Effector memory CD8-positive, alpha-beta T cell (primary cell): ENCODE measurements at places on chromosomes 4 and X.
A peak's percentile ranks its signal among the peaks of the same experiment; 100 is the strongest.

DNA sequence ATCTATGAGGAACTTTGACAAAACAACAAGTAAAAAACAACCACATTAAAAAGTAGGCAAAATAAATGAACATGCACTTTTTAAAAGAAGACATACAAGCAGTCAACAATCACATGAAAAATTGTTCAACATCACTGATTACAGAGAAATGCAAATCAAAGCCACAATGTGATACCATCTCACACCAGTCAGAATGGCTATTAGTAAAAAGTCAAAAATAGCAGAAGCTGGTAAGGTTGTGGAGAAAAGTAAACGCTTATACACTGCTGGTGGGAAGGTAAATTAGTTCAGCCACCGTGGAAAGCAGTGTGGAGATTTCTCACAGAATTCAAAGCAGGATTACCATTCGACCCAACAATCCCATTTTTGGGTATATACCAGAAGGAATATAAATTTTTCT is 17.0 kb upstream of the LNX1 start:
- no peak for DNase-seq

DNA sequence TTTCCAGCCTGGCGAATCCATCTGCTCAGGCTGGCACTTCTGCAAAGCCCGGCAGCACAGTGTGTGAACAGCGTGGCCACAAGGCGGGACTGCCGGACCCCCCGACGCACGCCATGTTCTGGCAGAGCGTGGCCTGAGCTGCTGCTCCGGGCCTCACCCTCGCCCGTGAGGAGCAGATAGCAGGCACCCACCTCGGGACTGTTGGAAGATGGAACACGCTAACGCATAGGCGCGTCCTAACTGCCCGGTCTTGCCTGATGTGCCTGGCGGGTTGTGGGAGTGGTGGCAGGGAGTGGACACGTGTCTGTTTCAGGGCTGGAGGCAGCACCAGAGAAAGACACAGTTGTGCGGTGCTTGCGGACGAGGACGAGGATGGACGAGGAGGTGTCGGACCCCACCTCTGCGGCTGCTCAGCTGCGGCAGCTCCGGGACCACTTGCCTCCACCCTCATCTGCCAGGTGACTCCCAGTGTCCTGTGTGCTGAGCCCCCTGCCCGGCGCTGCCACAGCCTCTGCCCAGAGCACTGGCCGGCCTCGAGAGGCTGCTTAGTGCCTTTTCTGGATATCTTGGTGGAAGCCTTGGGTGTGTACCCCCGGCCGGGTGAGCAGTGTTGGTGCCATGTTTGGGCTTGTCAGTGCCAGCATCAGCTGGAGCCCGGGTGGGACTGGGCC is 28.2 kb downstream of the UVSSA start:
- no peak for DNase-seq

DNA sequence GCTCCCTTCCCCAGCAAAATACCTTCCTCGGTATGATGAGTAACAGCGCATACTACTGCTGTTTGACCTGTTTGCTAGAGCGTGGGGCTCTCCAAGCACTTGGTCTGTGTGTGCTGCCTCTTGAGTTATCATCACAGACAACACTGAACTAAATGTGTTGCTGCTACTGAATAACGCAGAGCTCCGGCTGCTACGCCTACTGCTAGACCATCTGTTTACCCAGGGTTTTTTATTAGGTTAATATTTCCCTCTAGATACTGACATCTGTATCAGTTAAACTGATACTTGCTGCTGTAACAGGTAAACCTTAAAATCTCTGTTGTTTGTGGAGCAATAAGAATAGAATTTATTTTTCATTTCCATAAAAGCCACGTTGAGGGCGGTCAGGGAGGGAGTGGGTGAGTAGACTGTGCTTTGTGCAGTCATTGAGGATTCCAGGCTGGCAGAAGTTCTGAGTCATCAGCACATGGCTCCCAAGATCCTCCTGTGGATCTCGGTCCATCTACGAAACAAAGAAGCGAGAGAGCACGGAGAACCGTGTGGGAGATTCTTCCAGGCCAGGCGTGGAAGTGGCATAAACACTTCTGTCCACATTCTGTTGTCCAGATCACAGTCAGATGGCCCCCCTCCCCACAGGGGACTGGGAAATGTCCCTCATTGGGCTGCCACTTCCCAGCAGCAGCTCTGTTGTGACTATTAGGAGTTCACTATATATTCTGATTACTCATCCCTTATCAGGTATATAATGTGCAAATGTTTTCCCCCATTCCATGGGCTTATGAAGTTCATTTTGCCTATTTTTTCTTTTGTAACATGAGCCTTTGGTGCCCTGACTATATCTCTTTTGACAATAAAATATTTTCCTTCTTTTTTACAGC is 14.1 kb downstream of the GRK4 start:
- DNase-seq: no peak

DNA sequence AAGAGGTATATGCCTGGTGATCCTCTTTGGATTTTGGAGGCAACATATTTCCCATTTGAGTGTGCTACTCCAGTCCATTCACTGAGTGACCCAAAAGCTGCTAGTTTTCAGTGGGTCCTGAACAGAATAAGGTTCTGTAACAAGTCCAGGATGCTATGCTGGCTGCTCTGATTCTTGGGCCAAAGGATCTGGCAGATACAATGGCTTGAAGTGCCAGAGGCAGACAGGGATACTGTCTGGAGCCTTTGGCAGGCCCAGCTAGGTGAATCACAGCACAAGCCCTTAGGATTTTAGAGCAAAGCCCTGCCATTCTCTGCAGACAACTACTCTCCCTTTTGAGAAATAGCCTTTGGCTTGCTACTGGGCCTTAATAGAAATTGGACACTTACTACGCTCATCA is 40.6 kb downstream of the DCHS2 start:
- DNase-seq: no peak

- DNase-seq: no peak
Measured at GRCh38 chrX:37746218-37746941, 33.5 kb upstream of the CYBB start.

DNA sequence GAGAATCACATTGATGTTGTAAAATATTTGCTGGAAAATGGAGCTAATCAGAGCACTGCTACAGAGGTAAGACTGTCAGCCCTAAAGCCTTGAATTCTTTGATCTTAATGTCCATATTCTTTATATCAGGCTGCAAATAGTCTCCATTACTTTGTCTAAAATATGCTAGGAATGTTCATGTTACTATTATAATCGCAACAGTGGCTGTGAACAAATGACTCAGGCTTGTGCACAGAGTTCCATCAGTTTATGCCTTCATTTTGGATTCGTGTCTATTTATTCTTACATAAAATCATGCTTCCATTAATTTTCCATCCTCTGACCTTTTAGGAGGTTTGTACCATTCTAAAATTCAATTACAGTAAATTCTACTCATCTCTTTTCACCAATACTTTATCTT is 182.7 kb downstream of the ANK2 start:
- DNase-seq: no peak

DNA sequence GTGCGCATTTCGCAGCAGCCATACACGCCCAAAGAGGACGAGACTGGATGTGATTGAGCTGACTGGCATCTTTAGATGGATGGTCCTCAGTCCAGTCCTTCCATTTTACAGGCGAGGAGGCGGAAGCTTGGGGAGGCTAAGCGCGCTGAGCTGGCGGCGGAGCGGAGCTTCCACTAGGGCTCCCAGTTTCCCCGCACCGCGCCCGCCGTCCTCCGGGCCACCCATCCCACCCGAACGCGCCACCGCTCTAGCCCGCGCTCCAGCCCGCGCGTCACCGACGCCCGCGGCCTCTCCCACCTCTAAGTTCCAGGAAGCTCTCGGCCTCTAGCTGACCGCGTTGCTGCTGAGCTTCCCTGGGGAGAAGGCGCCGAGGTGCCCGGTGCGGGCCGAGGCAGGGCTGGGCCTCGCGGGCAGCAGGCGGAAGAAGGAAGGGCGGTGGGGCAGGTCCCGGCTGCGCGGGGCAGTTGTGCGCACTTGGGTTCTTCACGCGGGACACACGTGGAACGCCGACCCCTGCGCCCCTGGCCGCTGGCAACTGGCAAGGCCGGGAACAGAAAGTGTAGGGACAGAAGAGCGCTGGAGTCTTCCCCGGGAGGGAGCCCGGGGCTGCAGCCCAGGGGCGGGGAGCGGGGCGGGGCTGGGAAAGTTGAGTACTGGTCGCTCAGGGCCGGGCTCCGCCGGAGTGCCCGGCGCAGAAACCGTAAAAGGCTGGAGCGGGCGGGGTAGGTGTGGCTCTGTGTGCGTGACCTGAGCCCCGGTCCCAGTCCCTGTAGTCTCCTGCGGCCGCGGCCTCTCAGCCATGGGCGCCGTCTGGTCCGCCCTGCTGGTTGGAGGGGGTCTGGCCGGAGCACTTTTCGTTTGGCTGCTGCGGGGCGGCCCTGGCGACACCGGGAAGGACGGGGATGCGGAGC is at the start of gene STBD1:
Gene STBD1 (plus strand): TSS at position 763 of the 911 bp plus-strand sequence. CDS start 37 bp downstream, at position 800.
- no peak for DNase-seq

- DNase-seq: no peak
Measured at GRCh38 chrX:74535408-74536151, 78.8 kb downstream of the RLIM start.

- no peak for DNase-seq
Measured at GRCh38 chr4:185179488-185179887, 24.3 kb downstream of the CFAP97 start.

- no peak for DNase-seq
Measured at GRCh38 chr4:103397541-103397940, 199.4 kb upstream of the CENPE start.

DNA sequence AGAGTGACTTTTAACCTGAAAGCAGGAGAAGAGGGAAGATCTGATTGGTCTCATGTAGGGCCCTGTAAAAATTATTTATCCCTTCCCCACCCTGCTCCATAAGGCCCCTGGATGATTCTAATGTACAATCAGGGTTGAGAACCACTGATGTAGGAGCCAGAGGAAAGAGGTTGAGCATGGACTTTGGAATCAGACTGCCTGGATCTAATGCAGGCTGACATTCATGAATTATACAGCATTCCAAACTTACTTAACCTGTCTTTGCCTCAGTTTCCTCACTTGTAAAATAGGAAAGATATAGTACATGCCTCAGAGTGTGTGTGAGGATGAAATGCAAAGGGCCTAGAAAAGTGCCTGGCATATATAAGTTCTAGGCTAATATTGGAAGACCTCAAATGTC is 47.0 kb downstream of the STX18 start:
- DNase-seq: no peak

DNA sequence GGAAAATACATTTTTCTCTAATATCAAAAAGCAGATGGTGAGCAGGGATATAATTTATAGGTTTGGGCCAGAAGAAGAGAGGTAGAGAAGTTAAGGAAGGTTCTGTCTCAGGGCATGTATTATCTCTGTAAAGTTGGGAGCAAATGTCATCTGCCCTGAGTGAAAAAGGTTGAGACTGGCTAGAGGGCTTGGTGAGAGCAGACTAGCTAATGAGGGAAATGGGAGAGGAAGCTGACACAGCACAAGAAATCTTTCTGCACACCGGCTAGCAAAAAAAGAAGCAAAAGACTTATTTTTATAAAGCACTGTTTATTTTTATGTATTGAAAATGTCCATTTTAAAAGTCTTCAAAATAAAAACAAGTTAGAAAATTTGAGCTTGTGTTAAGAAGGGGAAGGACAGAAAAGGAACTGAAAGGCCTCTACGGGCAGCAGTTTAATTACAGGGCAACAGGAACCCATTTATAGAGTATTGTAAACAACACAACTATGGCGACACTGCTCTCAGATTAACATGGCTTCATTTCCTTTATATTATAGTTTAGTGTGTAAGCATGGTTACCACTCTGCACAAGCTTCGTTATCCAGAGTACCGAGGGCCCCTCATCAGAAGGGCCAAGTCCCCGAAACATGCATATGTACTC is 17.4 kb downstream of the CD40LG start:
- DNase-seq: no peak

- DNase-seq: no peak
Measured at GRCh38 chrX:100895365-100896075, 21.4 kb upstream of the NOX1 start.

- DNase-seq: peak; percentile 45
Measured at GRCh38 chr4:123397144-123398065, 810 bp downstream of the SPRY1 start.

DNA sequence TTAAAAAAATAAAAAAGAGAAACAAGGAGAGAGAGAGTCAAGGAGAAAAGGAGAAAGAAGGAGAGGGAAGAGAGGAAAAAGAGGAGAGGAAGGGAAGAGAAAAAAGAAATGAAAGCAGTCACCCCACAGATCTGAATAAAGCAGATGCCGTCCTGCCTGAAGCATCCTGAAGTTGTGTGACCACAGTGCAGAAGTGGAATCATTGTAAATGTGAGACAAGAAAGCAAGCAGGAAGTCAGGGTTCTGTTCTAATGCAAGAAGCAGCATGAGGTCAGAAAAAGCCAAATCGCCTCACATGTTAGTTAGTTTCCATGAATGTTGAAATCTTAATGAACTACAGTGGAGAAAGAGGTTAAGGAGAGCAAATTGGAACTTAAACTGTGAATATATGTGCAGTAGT is 692.5 kb downstream of the CENPC start:
- no peak for DNase-seq

- peak; percentile 11 for DNase-seq
Measured at GRCh38 chrX:129540068-129540653, at the start of gene OCRL. OCRL (plus strand) TSS chrX:129540259; CDS start chrX:129540440, 181 bp downstream.

DNA sequence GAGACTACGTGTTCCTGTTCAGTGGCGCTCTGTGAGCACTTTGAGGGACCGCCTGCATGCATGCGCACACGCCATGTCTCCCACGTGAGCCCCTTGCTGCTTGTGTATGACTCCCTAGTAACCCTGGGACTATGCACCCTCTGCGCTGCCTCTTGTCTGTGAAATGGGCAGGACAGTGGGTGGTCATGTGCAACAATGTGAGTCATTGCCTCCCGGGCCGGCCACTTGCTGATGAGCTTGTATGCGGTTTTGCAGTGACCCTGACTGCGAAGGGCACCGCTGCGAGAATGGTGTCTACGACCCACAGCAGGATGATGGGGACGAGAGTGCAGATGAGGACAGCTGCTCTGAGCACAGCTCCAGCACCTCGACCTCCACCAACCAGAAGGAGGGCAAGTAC is 61.4 kb downstream of the TNIP2 start:
- DNase-seq: no peak

- DNase-seq: no peak
Measured at GRCh38 chr4:7311205-7311604, 118.9 kb downstream of the SORCS2 start.

DNA sequence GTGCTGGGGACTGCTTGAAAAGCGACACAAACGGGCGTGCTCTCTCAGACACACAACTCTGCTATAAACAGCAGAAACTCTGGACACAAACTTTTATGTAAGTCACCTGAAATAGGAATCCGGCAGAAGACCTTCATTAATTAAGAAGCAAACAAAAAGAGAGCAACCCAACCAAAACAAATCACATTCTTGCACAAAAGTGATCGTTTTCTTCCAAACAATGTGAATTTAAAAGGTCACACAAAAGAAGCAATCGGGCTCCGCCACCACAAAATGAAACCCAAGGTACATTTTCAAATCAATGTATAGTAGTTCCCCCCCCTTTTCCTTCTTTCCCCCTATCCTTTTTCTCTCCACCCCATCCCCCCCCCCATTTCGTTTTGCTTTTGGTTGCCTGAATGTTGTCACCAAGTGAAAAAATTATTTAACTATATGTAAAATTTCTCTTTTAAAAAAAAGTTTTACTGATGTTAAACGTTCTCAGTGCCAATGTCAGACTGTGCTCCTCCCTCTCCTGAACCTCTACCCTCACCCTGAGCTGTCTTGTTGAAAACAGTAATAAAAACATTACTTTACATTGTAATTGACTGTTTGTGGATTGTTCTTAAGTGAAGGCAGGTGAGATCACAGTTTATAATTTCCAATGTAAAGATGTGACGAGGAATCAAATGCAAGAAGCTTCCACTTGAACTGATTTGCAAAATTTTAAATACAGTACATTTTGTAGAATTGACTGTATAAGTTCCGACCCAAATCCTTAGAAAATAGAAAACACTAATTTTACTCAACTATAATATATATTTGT is 2.4 kb downstream of the MAB21L2 start:
- no peak for DNase-seq

- no peak for DNase-seq
Measured at GRCh38 chr4:182513587-182514291, 270.5 kb downstream of the TENM3 start.
